Pons (tissue), 1 donor: ENCODE measurements at places on chromosomes 2 and 18.
A peak's percentile ranks its signal among the peaks of the same experiment; 100 is the strongest.

GRCh38 chr2:225009768-225010167 lies 32.5 kb downstream of the DOCK10 start:
- DNase-seq, result no peak

DNA sequence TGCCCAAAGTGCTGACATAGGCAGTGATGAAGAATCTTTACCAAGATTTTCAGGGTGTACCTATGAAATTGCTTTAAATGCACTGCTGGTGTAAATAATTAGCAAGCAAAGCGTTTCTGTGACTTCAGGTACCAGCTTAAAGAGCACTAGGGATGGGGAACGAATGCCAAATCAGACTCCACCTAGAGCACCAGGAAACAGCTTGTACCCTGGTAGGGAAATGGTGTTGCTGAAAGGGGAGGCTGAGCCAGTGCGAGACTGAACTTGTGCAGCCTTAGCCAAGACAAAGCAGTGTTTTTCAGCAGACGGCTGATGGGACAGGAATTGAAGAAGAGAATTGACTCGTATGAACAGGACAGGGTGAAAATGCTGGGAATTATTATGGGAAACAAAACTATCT lies 65.6 kb downstream of the TWSG1 start:
- no peak for DNase-seq

DNA sequence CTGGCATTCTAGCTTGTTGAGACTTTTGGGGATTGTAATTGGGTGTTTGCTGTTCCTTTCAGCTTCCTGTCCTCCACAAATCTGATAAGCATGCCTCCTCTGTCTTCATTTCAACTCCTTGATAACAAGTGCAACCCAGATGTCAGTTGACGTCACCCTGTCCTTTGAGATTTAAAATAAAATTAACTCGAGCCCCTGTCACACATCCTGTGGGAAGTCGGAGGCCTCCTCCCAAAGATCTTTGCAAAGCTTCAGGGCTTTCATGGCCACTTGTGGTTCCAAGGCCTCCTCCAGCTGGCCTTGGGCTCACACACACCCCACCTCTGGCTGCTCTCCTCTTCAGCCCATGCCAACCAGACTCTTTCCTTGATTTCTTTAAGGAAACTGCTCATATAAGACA lies 69.9 kb upstream of the ITGA6 start:
- no peak for DNase-seq

DNA sequence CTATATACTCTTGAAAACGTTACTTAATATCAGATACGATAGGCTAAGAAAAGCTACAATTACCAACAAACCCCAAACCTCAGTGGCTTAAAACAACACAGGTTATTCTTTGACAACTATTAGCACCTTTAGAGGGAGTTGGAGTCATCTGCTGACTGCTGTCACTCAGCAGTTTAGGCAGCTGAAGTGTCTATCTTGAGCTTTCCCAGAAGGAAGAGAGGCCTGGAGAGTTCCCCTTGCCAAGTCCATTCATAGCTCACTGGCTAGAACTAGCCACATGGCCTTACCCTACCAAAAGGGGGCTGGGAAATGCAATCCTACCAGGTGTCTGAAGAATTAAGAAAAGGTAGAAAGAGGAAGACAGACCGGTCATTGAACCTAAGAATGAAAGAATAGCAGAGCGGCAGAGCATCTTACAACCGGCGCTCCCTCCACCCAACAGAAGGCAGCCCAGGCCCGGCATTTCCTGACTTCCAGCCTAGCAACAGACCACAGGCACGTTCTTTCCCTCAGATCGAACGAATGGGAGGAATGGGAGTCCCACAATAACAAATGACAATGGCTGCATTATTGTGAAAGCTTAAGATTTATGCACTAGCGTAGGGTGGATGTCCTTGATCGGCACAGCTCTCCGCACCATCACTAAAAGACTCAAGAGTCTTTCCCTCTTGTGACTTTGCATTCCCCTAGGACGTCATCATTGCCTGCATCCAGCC lies 211.2 kb upstream of the CTAGE1 start:
- no peak for DNase-seq

DNA sequence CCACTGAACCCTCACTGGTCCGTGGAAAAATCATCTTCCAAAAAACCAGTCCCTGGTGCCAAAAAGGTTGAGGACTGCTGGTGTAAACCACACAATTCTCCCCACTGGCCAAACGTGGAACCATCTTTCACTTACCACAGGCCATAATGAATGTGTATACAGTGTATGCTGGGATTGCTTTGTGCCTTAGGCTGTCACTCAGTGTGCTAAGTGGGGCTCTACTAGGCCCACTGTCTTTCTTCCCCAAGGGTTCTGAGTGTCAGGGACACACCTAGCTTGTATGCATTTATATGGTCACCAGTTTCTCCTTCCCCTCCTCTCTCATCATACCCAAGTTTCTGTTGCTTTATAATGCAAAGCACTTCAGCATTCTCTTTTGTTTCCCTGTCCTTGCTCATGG lies 27.2 kb downstream of the SCYGR8 start:
- no peak for DNase-seq

DNA sequence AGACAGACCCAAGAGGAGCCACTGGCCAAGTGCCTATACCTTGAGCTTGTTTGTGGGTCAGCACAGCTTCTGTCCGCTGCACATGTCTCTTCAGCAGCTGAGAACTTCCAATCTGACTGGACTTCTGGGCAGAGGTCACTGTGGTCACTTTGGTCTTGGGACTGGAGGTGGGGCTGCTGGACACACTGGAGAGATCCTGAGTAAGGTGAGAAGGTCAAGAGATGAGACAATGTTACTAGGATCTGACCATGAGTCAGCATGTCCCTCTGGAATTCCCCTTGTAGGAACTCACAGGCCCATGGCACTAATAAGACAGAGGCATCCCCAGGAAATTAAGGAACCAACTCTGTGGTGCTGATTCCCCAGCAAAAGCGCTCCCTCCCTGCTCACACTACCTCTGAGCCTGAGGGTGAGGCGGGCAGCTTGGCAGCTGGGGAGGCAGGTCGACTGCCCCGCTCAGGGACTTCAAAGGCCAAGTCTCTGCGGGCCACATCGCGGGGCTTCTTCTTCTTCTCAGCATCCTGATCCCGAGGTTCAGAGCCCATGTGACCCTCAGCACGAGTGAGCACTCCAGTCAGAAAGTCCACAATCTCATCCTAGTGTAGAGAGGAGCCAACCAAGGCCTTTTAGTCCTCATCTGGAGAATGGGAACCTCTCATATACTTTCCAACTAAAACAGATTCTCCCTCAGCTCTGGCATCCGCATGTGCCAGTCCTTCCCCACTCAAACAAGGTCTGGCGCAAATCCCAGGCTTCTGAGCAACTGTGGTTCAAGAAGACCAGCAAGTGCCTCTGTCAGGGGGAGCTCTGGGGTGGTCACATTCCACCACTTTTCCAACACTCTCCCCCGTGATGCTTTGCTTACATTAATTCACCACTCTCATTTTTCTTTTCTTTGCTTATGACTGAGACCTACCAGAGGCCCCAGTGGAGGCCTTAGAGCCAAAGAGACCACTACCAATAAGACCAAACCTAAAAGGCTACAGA lies 29.4 kb downstream of the KANSL3 start:
- no peak for DNase-seq

- DNase-seq, result no peak
Observed at GRCh38 chr2:138713069-138713496, 67.1 kb downstream of the NXPH2 start.

DNA sequence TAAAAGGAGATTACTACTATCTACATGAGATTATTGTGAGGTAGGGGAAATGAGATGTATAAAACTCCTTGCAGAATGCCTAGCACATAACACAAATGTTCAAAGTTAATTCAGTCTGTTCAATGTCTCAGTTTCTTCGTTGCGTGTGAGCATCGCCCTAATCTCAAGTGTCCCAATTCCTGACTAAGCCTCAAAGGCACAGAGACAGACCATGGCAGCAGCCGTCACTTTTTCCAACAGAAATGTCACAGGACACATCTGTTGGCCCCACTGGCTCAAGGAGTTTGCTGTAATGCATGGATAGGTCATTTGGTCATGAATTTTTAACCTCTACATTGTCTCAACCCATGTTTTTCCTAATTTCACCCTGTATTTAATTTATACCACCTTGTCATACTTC lies 75.3 kb downstream of the STK39 start:
- no peak for DNase-seq

DNA sequence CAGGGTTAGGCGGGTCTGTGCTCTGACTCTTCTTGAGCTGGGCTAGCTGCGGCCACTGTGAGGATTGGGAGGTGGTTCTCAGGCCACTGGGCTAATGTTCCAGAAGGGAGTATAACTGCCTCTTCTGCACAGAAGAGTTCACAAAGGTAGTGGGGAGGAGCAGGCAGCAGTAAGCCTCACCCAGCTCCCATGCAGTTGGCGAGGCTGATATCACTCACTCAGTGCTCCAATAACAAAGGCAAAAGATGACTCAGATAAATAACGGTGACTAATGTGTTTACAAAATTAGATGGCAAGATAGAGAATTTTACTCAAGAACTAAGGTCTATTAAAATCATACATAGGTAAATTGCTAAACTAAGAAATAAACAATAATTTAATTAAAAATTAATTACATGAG lies 174.2 kb upstream of the TMEM200C start:
- DNase-seq, result no peak

GRCh38 chr18:44805643-44806042 lies 125.0 kb downstream of the SETBP1 start:
- no peak for DNase-seq

DNA sequence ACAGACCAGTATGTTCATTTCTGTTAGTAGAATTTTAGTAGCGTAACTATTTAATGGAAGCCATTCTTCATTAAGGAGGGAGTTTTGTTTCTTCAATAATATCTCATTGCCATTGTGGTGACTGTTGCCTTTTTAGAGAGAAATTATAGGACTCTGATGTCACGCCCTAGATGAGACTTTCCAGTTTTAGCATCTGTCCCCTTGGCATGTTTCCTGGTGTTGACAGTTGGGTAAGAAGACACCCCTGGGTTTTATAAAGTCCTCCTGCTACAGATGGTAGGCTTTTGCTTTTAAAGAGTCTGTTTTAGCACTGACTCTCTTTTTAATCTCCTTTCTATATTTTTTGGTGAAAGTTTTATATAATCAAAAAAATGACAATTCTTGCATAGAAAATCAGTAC lies 41.9 kb downstream of the KCNJ3 start:
- DNase-seq, result peak; percentile 16

DNA sequence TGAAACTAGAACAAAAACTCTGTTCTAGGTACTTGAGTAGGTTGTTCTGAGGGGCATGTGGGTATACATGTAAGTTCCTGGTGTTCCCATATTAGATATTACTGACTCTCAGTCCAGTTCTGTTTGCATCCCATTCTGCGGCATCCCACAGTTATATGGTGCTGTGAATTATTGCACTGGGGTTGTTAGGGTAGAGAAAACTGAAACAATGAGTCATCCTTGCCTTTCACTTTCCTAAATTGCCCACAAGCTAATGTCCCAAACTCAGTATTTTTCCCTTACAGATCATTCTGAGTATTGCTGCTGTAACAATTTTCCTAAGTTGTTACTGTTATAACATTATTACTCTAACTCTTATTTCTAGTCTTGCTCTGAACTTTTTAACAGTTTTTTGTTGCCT lies 3.0 kb downstream of the WDR75 start:
- DNase-seq, result no peak

DNA sequence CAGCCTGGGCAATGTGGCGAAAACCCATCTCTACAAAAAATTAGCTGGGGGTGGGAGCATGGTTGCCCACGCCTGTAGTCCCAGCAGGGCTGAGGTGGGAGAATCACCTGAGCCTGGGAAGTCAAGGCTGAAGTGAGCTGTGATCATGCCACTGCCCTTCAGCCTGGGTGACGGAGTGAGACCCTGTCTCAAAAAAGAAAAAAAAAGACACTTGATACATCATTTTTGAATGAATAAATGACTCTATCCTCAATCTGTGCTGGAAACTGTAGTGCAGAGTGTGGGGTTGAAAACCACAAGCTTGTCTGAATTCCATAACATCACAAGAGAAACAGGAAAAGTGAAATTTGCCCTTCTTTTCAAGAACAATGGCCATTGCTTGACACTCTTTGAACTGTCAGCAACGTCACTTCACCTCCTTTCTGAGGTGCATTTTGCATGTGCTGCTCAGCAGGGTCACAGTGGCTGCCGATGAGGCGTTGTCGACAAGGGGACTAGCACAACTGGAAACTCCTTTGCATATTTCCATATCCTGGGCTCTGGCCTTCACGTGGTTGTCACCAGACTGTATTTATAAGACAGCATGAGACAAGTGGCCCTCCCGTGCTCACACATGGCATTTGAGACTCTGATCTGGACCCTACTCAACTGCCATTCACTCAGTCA lies 54.2 kb downstream of the DDX1 start:
- DNase-seq, result no peak

DNA sequence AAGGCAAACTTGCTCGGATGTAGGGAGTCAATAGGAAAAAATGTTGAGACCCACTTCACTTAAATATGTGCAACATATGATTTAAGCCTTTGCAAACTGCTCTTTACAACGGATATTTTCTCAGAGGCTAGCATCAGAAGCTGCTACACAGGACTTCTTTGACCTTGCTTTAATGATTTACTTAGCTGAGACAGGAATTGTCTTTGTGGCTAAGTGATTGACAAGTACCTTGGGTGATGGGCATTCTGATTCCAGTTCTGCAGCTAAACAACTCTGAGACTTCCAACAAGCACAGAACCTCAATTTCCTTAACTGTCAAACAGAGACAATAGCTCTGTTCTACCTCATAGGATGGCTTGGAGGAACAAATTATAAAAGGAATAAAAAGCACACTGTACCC lies 150.2 kb downstream of the NCKAP5 start:
- no peak for DNase-seq

GRCh38 chr18:8548186-8548585 lies 61.1 kb upstream of the RAB12 start:
- DNase-seq, result no peak

- no peak for DNase-seq
Observed at GRCh38 chr2:191790737-191791136, 56.2 kb downstream of the CAVIN2 start.
